ENCODE measurements at places on chromosomes 16 and 17.

DNA sequence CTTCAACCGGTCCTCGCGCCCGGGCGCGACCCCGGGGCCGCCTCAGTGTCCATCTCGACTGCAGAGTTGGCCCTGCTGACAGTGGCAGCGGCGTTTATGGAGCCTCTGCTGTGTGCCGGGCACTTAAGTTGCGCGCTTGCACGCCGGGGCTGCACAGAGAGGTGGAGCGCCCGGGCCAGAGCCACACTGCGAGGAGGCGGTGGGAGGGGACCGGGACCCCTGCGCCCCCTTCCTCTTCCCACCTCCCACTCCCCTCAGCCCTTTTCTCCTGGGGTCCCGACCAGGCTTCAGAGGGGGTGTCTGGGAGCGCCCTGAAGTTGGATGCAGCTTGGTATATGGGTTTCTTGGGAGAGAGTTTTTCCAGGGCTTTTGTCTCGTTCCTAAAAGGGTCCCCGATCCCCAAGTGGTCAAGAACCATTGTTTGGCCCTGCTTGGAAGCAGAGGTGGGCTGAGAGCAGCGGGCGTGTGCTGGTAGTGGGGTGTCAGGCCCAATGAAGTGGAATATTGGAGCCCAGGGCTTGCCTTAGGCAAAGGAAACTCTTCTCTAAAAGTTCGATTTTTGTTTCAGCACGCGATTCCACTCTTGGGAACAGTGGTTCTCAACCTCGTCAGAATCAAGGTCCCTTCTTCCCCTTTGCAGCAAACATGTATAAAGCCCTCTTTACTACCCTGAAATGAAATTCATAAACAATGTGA lies 605 bp downstream of the MRTFB start:
- no peak for DNase-seq

GRCh38 chr17:3935140-3935542 lies 18.9 kb upstream of the P2RX1 start:
- no peak for DNase-seq

GRCh38 chr16:56451753-56452689 lies 667 bp downstream of the OGFOD1 start:
- DNase-seq, result no peak

DNA sequence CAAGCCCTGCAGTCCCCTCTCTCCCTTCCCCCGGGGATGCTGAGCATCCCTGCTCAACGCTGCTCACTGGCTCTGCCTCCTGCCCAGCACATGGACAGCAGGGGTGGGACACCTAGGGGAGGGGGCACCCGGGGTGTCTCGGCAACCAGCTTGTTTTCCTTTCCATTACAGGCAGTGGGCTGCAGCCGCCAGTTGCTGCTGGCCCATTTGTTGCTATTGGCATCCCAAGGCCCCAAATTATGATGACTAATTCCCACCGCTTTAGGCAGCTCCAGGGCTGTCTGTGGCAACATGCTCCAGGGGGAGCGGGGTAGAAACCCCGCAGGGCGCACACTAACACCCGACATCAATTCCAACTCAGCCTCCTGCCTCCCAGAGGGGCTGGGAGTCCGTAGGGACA lies 4.9 kb downstream of the SDK2 start:
- DNase-seq, result no peak

- no peak for DNase-seq
Measured at GRCh38 chr16:27640277-27640600, 90.3 kb downstream of the KATNIP start.

- DNase-seq, result no peak
Measured at GRCh38 chr16:78773291-78773702, 673.8 kb downstream of the WWOX start.

- DNase-seq, result no peak
Measured at GRCh38 chr16:13335879-13336278, 434.5 kb downstream of the SHISA9 start.

DNA sequence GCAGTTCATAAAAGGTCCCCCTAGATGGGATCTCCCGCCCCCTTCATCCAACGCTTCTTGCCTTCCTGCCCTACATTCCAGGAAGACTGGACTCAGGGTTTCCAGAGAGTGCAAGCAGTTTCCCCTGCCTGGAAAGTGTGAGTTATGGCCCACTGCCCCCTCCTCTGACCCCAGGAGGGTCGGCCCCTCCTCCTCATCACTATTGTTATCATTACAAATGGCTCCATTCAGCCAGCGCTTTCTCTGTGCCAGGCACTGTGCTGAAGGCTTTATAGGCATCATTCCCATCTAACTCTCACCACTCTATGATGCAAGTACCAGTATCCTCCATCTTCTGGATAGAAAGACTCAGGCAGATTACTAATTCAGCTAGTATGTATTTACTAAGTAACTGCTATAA lies 90.7 kb downstream of the USP31 start:
- DNase-seq, result no peak

- no peak for DNase-seq
Measured at GRCh38 chr17:7825206-7825990, 8.6 kb upstream of the KDM6B start.

GRCh38 chr17:76996741-76997694 lies 128.8 kb downstream of the MGAT5B start:
- DNase-seq, result no peak

GRCh38 chr17:70775679-70776078 lies 606.3 kb downstream of the KCNJ2 start:
- no peak for DNase-seq

DNA sequence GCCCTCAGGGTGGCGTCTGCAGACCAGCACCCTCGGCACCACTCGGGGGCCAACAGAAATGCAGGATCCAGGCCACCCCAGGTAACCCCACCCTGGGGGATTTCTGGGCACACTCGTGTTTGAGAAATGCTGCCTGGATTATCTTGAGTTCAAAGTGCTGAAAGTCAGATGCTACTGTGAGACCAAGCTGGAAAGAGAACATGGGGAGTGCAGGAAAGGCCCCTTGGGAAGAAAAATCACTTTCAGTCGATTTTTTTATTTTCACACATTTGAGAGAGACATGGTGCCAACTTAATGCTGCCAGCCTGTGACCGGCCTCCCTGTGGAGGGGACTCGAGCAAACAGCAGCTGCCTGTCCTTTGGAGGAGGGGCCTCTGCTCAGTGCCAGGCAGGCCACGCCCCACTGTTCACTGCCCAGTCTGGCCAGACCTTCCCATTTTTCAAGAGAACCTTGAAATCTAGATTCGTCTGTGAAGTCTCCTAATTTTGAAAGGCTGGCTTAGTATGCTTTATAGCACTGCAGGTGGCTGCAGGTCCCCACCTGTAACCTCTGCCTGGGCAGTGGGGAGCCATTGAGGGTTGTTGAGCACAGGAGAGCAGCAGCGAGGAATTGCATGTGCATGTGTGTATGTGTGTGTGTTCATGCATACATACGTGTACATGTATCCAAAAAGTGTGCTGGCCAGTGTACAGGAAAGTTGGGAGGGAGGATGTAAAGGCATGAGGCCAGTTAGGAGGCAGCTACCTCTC lies 70.7 kb upstream of the PLCG2 start:
- no peak for DNase-seq

DNA sequence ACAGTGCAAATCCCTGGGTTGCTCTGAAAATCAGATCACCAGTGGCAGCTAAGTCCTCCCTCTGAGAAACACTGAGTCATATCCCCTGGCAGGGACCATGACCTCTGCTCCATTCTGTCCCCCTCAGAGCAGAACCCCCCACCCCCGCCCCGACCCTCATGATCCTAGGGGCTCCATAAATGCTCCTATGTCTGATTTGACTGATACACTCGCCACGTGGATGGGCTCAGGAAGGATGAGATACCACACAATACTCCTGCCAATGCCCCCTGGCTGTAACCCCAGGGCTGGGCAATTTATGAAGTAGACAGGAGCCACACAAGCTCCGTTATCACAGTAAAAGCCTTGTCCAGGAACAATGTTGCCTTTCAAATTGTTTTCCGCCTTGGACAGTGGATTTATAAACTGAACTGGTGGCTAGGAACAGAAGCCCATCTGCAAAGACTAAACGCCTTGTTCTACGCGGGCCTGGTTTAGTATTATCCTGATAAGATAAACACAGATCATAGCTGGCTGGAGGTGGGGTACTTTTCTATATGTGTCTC lies 394.8 kb downstream of the SLC39A11 start:
- no peak for DNase-seq

- no peak for DNase-seq
Measured at GRCh38 chr17:27970587-27970986, 71.9 kb upstream of the NLK start.

GRCh38 chr16:55832425-55832772 lies 497 bp downstream of the CES1 start:
- no peak for DNase-seq

DNA sequence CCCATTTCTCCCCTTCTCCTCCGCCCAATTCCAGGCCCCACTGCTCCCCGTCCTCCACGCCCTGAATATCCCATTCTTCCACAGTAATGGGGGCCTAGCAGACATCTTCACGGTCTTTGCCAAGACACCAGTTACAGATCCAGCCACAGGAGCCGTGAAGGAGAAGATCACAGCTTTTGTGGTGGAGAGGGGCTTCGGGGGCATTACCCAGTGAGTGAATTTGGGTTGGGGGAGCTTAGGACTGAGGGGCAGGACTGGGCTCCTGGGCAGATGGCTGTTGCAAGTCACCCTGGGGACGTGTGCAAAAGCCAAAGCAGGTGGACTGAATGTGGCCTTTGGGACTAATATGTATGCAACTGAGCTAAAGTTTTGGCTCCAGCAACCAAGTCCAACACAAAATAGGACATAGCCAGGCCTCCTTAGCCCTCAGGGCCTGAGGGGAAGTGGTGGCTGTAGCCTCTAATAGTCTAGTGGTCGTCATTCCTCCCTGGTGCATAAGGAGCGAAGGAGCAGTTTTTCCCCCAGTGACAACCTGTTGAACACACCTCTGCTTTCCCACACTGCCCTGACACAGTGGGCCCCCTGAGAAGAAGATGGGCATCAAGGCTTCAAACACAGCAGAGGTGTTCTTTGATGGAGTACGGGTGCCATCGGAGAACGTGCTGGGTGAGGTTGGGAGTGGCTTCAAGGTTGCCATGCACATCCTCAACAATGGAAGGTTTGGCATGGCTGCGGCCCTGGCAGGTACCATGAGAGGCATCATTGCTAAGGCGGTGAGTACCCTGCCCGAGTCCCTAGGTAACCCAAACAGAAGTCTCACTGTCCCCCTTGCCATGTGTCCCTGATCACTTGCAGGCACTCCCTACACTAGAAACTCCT lies 2.6 kb downstream of the ACADVL start:
- no peak for DNase-seq

DNA sequence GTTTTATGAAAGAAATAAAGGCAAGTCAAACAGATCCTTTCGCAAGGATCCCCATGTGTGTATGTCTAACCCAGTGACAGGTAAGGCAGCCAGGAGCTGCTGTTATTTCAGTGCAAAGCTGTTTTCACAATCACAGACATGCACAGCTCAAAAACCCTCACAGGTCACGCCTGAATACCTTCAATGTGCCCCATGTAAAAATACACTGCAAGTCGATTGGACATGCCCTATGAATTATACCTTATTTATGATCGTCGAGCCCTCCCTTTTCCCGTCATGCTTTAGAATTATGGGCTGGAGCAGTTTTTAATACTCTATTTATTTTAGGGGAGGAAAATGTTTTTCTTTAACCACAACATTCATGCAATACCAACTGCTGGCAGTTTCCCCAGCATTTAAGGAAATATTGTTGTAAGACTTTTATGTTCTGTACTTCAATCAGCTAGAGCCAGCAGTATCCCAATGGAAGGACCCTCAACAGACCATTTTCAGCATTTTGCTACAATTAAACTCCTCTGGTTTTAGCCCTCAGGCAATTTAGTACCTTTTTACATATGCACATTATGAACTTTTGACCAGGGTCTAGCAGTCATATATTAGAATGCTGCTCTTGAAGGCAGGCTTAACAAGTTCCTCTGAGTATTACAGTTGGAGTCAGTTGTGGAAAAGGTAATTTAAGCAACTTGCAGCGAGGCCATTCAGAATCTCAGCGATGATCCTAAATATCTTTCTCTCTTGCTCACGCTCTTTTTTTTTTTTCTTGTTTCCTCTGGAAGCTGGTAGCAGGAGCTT lies 362.2 kb downstream of the WWOX start:
- no peak for DNase-seq

DNA sequence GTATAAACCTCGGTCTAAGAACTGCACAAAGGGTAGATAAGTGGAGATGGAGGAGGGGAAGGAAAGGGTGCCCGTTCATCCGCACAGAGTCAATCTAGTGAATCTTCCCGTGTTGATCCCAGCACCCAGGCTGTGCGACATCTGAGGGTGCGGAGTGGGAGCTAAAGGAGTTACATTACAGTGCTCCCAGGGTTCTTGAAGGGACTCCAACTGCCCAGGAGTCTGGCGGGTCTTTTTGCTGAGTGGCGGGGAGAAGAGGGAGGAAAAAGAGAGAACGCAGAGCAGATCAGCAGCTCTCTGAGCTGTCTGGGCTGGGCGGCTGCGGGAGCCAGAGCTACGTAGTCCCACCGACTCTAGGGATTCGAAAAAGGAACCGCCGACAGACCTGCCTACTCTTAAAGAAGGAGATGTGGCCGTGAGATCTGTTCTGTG lies 1.6 kb upstream of the CA10 start:
- DNase-seq, result no peak

- DNase-seq, result no peak
Measured at GRCh38 chr16:22317625-22318024, 20.4 kb downstream of the POLR3E start.

DNA sequence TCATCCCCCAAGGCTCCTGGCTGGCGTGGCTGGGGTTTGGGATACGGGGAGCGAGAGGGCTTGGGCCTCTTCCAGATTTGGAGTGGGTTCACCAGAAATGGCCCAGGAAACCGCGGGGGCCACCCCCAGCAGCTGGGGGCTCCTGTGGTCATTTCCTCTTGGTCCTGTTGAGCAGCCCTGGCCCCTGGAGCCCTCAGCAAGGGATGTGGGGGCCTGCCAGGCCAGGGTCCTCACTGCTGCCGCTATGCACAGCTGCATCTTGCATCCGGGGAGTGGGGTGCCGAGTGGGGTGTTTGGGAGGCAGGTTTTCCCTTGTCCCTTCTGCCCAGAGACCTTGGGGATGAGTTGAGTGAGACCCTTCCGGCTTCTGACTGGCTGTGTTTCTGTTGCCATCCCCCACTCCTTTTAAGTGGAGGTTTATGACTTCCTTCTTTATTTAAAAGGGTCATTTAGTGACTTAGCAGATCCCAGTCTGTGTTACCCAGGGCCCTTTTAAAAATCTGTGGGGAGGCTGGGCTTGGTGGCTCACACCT lies 319.8 kb downstream of the SEC14L1 start:
- no peak for DNase-seq

DNA sequence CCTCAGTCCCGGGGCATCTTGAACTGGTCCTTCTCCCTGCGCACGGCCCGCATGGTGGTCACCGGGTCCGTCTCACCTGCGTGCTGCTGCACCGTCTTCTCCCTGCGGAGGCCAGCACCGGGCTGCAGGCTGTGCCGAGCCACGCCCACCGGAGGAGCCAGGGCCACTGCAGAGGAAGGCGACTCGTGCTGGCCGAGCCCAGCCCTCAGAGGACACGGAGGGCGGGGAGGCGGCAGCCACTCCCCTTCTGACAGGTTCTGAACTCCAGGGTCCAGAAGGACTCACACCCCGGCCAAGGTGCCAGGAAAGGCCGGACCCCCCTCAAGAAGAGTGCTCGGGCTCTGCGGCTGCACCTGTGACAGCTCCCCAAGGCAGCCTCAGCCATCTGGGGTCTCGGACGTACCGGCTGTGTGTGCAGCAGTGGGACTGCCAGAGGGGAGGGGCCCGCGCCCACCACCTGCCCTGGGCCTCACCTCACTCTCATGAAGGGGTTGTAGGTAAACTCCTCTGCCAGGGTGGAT lies 15.8 kb upstream of the IGFALS start:
- DNase-seq, result no peak

- no peak for DNase-seq
Measured at GRCh38 chr17:80286638-80286960, 25.9 kb downstream of the RNF213 start.

Data from right atrium auricular region (tissue), 2 donors.